ENCODE measurements at places on chromosomes 16 and 17. TPM values are rescaled to one million over a fixed set of nuclear protein-coding genes. Genes with fewer than 3 reads are reported as not detected.
A peak's percentile ranks its signal among the peaks of the same experiment; 100 is the strongest.

DNA sequence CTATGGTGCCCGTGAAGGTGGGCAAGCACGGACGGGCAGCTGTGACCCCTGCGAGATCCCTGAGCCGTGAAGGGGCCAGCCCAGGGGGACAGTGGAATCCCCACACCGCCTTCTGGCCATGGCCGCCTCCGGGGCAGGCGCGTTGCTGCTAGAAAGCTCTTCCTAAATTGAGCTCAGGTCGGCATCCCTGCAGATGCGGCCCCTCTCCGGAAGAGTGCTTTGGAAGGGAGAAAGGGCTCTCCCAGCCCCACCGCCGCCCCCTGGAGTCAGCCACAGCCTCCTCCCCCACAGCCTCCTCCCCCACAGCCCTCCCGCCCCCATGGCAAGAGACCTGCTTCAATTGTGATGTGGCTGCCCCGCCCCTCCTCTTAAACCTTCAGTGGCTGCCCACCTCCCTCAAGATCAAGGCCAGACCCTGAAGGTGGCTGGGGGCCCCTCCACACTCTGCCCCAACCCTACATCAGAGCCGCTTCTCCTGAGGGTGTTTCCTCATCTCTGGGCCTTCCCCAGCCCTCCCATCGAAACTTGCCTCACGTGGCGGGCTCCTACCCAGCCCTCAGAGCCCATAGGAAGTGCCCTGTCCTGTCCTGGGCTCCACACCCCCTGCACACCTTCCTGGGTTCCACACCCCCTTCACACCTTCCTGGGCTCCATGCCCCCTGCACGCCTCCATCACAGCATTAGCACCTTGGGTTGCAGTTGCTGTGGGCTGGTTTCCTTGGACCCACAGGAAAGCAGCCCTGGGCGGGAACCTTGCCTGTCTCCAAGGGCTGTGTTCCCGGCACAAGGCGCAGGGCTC is 5.5 kb upstream of the CBFA2T3 start:
- DNase-seq = no peak

DNA sequence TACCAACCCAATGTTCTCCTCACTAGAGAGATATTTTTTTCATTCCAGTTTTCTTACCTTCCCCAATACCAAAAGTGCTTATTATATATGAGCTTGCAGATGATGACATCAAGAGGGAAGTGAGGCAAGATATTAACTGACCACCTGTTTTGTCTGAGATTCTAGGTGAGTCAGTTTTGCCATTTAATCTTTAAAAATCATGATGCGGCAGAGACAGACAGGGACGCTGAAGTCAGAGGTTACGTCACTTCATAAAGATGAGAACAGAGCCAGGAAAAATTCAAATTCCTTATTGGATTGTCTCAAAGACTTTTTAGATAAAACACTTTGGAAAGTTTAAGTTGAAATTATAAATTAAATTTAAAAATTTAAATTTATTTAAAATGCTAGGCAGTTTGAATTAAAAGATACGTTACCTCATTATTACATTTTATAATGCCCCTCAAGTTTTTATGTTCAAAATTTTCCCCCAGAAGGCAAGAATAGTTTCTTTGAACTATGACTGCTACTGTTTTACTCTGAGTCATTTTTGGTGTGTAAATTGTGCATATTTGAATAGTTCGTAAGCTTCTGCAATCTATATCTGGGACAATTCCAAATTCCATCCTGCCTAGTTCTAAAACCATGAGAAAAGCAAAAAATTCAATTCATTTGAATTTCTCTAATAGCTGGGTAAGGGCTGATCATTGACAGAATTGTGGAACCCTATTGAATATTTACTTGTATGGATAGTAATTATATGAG is 839.6 kb upstream of the GOT2 start:
- no peak for DNase-seq

DNA sequence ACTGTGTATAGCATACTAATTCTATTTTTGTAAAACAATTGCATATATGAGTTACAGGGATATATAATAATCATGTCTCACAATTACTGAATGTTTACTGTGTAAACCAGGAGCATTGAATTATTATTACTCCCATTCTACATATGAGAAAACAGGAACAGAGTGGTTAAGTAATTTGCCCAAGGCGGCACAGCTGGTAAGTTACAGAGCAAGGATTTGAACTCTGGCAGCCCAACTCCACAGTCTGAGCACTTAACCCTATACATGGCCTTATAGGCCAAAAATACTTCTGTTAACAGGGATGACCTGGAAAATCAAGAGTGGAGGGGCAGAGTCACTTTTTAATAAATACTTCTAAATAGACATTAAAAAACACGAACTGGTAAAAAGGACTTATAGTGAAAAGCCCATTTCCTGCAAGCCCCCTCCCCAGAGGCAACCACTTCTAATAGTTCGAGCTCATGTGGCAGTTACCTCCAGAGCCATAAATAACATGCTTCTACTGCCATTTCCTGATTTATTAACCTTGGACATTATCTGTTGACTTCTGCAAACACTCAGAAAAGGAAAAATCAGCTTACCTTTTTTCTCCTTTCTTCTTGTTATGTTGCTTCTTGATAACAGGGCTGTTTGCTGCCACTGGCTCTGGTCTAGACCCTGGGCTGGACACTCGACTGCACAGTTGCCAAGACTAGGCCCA is 22.1 kb upstream of the ADGRG1 start:
- no peak for DNase-seq

- DNase-seq = no peak
These were observed 29.5 kb downstream of the UBN1 start for GRCh38 chr16:4876646-4877379.

GRCh38 chr17:60902399-60902798 is 224.7 kb downstream of the BCAS3 start:
- DNase-seq = no peak

DNA sequence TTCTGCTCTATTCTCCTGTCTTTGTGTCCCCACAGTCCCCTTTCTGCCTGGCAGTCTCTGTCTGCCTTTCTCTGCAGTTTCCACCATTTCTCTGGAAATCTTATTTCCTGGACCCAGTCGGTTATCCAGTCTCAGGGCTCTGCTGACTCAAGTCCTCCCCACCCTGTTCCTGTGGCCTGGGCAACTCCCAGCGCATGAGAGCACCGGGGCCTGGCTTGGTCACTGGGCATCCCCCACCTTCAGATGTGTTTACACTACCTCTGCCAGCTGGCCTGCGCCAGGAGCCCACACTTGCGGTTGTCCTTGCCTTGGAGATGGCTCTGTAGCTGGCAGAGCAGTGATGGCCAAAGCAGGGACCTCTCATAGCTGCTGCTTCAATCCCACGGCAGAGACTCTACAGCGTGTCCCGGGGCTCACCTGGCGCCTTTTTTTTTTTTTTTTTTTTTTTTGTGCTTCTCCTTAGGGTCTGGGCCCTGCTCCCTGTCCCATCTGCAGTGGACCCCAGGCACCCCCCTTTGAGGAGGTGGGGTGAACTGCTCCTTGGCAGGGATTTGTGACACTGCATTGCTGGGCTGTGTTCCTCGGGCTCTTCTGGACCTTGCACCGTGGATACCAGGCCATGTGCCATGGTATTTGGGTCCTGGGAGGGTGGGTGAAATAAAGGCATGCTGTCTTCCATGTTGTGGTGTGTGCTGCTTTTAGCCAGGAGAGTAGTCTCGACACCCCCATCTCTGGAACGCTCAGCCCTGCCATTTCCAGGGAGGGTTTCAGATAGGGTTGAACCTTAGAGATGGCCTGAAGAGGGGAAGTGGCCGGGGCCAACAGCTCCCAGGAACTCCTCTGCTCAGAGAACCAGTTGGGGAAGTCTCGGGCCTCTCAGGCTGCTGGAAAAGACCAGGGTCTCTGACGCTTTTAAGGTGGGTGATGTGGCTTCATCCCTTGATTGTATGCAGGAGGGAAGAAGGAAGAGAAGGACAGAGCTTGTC is 17.5 kb downstream of the GUCY2D start:
- no peak for DNase-seq

- DNase-seq = peak; percentile 22
These were observed 482.6 kb downstream of the NPIPA7 start for GRCh38 chr16:16861546-16861945.

DNA sequence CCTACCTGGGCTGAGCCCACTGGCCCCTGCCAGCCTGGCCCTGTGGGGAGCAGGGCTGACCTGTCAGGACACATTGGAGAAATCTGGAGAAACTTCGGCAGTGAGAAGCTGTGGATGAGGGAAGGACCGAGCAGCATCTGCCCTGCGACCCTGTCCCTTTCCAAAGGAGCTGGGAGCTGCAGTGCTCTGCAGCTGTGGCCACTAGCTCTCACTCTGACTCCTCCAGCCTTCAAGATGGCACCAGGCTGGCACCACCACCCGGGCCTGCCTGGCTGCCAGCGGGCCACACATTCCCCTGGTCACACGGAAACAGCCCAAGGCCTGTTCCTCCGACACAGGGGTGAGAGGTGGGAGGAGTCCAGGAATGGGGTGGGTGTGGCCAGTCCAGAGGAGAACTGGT is 30.1 kb downstream of the CD300LG start:
- no peak for DNase-seq

DNA sequence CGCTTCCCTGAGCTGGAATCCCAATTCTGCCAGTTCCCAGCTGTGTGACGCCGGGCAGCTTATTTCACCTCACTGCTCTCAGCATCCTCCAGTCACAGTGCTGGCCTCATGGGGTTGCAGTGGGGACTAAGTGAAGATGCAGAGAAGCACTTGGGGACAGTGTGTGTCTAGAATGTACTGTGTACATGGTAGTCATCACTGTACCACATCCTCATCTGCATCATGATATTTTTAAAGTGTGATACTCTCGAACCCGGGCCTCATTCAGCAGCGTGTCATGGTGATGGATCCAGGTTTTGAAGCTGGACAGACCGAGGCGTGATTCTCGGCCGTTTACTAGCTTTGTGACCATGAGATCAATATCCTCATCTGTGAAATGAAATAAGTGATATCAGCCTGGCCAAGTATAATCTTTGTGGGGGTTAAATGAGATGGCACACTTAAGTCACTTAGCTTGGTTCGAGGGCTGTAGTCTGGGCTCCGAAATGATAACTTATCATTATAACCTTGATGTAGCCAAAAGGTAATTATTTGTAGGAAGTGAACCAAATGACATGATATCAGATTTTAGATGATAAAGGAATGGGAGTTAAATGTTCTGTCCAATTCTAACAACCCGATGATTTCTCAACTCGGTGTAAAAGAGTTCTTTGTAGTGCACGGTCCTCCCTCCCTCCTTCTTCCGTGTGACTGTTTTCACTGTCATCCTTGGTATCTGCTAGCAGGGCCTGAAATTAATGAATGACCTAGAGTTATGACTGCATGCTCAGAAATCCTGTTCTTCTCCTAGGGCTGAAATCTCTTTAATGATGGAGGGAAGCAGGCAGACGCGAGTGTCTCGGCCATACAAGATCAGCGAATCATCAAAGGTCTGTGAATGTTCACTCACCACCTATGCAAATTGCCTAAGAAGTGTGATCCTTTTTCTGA is 2.0 kb downstream of the KLHL36 start:
- no peak for DNase-seq

GRCh38 chr17:57393368-57393767 is 137.0 kb downstream of the MSI2 start:
- no peak for DNase-seq

DNA sequence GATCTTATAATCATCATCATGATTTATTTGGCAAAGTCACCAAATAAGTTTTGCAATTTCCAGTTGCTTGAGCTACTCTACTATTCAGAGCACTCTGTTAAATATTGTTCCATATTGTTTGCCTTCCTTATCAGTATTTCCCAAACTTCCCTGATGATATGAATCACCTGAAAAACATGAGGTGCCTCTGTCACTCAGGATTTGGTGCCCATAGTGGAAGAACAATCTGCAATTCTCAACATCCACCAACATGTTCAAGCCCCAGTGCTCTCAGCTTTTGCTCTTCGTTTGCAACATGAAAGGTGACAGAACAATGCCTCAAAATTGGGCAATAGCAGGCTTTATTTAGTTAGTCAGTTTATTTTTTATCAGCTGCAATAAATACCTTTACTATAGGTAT is 28.6 kb upstream of the WSB1 start:
- DNase-seq = no peak

GRCh38 chr17:17999364-18000029 is 26.8 kb downstream of the DRC3 start:
- no peak for DNase-seq

DNA sequence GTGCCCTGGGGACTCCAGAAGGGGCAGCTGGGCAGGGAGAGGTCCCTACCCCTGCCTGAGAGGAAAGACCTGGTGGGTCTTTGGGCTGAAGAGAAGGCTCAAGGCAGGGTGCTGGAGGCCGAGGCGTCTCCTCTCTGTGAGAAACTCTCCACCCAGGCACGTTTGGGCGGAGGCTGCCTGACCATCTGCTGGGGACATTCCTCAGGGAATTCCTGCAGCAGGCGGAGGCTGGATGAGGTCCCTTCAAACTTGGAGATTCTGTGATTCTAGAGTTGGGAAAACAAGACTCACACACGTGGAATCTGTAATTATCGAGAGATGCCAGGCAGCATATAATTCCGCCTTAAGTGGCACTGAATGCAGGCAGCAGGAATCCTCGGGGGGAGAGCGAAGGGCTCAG is 21.1 kb upstream of the PHF12 start:
- DNase-seq = no peak

DNA sequence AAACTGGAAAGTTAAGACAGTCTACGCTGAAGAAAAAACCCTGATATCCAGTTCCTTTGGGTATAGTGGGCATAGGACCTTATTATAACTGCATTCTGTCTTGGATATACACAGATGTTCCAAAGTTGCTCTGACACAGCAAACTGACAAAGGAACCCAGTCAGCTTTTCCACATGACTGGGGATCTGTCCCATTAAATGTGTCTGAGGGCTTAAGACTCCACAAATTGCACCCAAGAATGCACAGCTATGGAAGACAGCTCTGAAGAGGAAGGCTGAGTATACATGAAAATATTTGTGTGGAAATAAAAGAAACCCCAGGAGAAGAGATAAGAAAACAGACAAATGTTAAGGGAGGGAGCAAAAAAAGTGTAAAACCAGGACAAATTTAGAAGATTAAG is 114.1 kb downstream of the SPAG9 start:
- DNase-seq = no peak

Gene TSNAXIP1
- 2.9 TPM for polyA plus RNA-seq

DNA sequence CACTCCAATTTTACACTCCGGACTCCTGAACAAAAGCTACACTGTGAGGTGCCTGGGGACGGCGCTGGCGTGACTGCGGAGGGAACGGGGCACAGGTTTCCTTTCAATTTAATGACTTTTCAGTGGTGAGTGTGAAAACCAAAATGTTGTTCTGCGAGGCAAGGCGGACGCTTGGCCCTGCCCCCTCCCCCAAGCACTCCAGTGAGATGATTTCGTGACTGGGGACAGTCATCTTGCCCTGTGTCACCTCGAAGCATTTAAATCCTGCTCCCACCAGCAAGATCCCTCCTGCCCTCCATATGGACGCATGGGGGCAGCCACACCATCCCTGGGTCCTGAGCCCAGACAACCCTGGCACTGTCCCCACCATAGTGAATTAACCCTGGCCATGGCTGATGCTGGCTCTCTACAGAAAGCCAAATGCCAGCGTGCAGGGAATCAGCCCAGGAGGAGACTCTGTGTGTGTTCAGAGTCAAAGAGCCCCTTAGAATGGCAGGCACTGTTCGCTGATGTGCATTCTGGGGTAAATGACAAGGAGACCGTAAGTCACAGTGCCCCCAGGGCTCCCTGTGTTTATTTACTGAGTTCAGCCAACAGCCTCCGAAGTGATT is 41.0 kb downstream of the C16orf95 start:
- DNase-seq = no peak

Gene KRTAP9-4
- not detected for polyA plus RNA-seq

Gene OSBPL7
- polyA plus RNA-seq = 12.1 TPM

GRCh38 chr17:6075050-6075449 is 4.9 kb downstream of the WSCD1 start:
- DNase-seq = no peak

Measured in left renal pelvis (tissue), 4 donors.